ENCODE measurements at places on chromosomes 5 and 9.

DNA sequence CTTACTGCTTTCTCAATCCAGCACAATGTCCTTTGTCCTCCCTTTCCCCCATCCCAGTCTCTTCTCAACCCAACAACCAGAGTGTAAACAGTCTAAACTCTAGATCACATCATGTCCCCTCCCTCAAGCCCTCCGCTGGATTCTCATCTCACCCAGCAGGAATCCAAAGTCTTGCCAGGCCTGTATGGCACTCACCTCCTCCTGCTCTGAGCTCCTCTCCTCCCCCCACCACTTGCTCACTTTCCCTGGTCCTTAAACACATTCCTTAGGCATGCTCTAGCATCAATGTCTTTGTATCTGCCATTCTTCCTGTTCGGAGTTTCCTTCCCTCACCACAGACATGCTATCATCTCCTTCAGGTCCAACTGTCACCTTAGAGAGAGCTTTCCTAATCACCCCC lies 78.8 kb downstream of the NIPSNAP3B start:
- no peak for DNase-seq

DNA sequence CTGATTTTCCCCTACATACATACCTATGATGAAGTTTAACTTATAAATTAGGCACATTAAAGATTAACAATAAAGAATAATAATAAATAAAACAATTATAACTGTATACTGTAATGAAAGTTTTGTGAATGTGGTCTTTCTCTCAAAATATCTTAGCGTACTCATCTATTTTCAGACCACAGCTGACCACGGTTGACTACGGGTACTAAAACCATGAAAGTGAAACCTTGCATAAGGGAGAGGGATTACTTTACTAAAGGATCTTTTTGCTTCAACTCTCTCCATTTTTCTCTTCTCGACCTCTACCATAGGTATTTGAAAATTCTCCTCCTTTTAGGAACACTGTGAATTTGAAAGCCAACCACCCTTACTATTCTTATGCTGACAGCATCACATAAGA lies 475.5 kb downstream of the CETN3 start:
- no peak for DNase-seq

- DNase-seq = no peak
Observed at GRCh38 chr9:110340306-110340705, 2.6 kb upstream of the TXNDC8 start.

DNA sequence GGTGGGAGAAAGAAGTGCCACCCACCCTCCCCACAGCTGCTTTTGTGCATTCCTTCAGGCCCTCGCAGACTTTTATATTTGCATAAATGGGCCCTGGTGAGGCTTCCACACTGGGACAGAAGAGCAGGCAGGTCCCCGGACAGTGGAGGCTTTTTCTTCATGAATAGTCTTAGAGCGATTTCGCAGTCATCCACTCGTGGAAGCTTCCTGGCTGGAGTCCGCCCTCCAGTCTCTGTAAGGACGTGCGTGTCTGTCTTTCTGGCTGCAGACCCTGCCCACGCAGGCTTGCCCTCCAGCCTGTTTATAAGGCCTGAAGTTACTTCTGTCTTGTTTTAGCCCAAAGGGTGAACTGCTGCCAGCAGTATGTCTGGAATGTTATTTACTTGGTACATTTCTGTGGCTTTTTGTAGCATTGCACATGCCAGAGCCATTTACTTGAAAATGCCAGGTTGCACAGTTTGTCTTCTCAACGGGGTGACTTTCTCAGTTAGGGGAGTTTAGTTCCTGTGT lies 195.7 kb downstream of the AOPEP start:
- no peak for DNase-seq

GRCh38 chr5:160500786-160501779 lies 79.4 kb downstream of the PTTG1 start:
- no peak for DNase-seq

- DNase-seq = no peak
Observed at GRCh38 chr9:83384214-83384613, 154.0 kb downstream of the FRMD3 start.

DNA sequence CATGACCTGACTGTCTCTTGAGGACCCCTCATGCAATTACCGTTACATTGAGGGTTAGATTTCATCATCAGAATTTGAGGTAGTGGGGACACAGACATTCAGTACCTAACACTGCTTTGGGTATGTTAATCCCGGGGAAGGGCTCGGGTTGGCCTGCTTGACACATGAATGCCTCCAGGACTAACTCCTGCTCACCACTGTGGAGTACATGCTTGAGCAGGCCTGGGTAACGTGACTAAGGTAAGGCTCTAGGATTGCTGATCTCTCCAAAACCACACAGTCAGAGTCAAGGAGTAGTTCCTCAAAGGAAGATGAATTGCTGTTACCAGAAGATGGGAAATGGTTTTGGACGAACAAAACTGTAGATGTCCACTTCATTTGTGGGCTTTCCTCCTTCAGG lies 376.3 kb upstream of the ZNF462 start:
- DNase-seq = no peak

DNA sequence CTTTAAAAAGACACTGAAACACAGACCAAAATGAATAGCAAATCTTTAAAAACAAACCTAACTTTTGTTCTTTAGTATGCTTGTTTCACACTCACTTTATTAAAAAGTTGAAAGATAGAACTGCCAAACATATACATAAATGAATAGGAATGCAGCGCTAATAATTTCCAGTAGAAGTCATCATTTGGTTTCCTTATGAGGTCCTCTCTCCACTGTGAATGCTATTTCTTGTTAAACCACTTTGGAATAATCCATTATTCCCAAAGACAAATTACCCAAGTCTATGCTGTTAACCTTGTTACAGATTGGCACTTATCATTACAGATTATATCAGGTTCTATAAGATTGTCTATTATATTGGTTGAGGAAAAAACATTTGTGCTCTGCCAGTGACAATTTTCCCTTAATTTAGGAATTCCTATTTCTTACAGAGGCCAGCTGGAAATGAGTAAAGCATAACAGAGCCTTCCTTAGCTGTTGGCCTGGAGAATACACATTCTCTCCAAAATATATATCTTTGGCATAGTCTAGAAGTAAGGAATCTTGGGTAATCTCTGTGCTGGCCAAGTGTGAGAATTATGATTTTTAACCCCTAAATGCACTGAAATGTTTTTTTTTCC lies 29.3 kb upstream of the MINAR2 start:
- DNase-seq = no peak

- DNase-seq = no peak
Observed at GRCh38 chr9:13069498-13069897, 210.0 kb downstream of the MPDZ start.

DNA sequence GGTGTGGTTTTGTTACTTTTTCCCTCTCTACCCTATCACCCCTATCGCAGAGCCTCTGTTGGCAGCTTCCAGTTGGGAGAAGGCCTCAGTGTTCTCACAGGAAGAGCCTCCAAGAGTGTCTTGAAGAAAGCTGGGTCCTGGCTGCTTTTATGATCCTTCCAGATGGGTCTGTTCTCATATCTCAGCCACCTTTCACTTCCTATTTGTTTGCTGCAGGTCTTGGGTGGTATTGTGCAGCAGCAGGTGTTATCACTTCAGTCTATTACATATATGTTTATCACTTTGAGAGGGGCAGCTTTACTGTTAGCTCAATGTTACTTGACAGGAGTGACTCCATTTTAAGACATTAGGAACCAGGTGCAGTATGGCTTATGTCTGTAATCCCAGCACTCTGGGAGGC lies 59.2 kb upstream of the GDNF start:
- DNase-seq = no peak

- no peak for DNase-seq
Observed at GRCh38 chr5:149143470-149143869, 2.2 kb downstream of the ABLIM3 start.

DNA sequence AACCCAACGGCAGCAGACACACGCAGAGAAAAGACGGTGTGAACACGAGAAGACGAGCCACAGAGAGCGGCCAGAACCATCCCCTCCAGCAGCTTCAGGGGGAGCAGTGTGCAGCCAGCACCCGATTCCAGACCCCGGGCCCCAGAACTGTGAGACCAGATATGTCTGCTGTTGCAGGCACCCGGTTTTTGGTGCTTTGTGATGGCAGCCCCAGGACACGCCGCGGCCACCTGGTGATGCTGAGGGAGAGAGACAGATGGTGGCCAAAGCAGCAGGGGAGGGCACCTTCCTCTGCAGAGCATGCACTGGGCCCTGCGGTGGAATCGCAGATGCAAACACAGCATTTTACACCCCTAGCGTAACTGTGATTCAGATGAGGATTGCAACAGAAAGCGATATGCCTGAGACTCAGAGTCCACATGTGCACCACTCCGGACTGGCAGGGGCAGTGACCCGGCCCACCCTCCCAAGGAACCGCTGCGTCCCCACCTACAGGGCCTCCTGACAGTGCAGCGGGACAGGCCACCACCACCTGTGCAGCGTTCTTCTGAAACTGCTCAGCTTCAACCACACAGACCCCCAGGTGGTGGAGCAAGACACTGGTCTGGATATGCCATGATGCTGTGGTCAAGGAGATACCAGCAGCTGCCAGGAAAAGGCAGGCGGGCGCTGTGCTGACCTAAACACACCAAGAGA lies 24.0 kb downstream of the ZDHHC11B start:
- DNase-seq = no peak

DNA sequence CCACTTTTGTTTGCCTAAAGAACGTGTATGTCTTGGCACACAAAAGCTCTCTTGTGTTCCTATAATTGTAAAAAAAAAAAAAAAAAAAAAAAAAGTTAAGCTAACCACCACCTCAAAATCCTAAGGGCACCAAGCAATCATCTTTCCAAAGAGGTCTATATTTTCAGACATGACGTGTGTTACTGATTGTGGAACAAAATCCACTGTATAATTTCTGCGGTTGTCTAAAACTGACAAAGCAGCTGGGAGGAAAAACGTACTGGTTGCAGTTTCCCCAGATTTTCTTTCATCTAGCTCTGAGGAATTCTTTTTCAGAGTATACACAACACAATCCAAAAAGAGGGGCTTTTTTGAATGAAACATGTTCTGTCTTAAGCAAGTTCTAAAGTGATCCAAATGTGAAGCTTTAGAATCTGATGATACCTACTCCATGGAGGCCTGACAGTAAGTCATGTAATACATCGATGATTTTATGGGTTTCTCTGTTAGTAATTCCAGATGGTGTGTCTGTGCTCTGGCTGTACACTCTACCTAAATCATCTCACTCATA lies 375.6 kb upstream of the NUDT12 start:
- no peak for DNase-seq

- DNase-seq = no peak
Observed at GRCh38 chr9:76688471-76689238, 75.6 kb upstream of the PCA3 start.

DNA sequence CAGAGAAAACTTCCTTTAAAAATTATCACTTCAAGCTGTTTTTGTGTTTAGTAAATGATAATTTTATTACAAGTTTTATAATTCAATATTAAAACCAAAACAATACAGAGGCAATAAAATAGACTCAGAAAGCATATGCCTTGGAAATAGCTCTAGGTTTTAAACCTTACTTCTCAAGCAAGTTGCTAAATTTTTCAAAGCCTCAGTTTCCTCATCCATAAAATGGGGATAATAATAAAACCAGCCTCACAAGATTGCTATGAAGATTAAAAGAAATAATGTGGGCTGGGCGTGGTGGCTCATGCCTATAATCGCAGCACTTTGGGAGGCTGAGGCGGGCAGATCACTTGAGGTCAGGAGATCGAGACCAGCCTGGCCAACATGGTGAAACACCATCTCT lies 62.8 kb downstream of the TTLL11 start:
- no peak for DNase-seq

GRCh38 chr9:112777914-112778313 lies 27.4 kb downstream of the SNX30 start:
- no peak for DNase-seq

All from activated CD8-positive, alpha-beta memory T cell treated with anti-CD3 and anti-CD28 coated beads, Interleukin-2, amount 50 U/mL, for 4 hours (primary cell).